Cerebellar nuclear complex (tissue), 1 donor: ENCODE measurements at places on chromosomes 12 and 14.

GRCh38 chr12:105721051-105721825, 390.7 kb downstream of the C12orf75 start:
- DNase-seq: no peak

DNA sequence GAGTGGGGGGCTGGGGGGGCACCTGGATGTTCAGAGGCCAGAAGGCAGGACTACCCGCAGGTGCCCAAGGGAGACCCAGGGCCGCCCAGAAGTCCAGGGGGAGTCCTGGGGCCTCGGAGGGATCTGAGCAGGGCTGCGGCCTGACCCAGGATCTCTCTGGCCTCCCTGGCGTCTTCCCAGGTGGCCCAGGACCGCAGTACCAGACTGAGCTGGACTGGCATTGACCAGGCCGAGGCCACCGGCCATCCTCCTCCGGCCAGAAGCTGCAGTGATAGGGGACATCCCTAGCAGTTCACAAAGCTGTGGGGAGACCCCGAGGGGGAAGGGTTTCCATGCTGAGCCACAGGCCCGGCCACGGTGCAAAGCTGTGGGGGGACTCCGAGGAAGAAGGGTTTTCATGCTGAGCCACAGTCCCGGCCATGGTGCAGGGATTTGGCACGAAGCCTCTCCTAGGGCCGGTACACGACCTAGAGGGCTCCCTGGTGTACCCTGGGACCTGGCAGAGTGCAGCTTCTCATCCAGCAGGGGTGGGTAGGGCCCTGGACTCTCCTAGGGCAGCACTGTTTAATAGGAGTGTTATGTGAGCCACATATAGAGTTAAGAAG, 24.4 kb downstream of the FBRSL1 start:
- DNase-seq: no peak

- DNase-seq: no peak
Observed at GRCh38 chr14:77097006-77097699, 905 bp upstream of the CIPC start.

GRCh38 chr12:26466726-26467125, 271.4 kb downstream of the SSPN start:
- no peak for DNase-seq

- no peak for DNase-seq
Observed at GRCh38 chr12:646442-647384, 16.5 kb downstream of the NINJ2 start.

DNA sequence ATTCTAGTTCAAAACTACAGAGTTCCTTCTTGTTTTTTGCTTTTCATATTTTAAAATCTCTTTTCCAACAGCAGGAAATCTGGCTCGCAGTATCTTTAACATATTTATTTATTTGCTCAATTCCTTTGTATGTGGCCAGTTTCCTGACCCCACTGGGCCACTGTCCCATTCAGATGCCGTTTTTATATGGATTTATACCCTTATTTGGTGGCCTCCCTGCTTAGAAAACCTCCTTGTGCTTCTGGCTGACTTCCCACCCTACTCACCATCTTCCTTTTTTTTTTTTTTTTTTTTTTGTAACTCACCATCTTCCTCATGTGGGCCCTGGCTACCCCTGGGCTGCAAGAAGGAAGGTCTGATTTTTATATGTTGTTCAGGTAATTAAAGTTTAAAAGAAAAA, 53.9 kb downstream of the TTLL5 start:
- no peak for DNase-seq

DNA sequence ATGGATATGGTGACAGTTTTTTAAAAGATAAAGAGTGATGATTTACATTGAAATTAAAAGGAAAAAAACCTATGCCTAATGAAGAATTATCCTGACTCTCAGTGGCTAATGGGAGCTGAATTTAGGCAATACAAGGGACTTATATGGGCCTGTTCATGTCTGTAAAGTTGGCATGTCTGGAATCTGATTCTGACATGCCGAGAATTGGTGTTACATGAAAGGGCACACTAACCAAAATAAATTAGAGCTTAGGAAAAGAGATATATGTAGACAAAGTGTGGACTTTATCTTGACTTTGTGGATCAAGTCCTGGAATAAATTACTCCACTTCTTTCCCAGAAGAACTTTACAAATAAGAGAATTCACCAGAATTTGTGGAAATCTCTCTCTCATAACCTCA, 1.1 kb downstream of the TDG start:
- no peak for DNase-seq

DNA sequence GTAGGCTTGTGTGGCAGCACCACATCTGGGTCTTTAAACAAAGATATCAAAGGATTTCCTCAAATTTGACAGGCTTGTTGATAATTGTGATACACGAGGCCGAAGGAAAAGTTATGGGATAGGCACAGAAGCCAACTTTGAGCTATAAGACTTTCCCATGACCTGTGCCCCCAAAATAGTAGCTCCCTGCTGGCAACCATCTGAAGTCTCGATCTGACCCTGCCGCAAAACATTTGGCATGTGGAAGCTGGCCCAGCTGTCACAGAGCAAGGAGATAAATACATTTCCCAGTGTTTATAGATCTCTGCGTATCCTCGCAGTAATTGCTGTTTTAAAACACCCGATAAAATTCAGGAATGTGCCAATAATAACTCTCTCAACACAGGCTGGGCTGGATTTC, 26.4 kb upstream of the RGS6 start:
- no peak for DNase-seq

DNA sequence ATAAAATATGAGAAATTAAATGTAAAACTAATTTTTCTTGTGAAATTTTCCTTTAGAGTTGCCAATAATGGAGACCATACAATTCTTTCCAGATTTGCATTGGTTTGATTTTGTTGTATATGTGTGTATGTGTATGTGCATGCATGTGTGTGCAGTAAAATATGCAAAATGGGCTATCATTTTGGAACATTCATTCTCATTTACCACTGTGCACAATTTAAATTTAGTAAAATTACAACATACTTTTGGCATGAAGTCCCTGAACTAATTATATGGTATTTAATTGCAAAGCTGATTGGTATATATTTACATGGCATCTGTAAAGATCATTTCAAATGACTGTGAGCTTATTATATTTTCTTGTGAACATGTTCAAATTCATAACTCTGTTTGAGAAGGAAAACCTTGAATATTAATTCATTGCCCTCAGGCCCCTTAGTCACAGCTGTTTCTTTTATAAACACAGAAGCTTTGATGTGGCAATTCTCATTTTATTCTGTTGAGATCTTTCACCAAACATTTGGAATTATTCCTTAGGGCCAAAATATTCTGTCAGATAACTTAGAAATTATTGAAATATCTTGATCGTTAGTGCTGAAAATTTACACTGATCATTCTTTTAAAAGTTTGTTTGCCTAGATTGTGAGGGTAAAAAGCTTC, 17.6 kb downstream of the KERA start:
- no peak for DNase-seq

- no peak for DNase-seq
Observed at GRCh38 chr14:28344381-28344780, 422.2 kb upstream of the FOXG1 start.

- DNase-seq: no peak
Observed at GRCh38 chr14:93716002-93716745, 72.1 kb downstream of the PRIMA1 start.

- DNase-seq: no peak
Observed at GRCh38 chr12:103729499-103729898, 111.5 kb downstream of the NT5DC3 start.

DNA sequence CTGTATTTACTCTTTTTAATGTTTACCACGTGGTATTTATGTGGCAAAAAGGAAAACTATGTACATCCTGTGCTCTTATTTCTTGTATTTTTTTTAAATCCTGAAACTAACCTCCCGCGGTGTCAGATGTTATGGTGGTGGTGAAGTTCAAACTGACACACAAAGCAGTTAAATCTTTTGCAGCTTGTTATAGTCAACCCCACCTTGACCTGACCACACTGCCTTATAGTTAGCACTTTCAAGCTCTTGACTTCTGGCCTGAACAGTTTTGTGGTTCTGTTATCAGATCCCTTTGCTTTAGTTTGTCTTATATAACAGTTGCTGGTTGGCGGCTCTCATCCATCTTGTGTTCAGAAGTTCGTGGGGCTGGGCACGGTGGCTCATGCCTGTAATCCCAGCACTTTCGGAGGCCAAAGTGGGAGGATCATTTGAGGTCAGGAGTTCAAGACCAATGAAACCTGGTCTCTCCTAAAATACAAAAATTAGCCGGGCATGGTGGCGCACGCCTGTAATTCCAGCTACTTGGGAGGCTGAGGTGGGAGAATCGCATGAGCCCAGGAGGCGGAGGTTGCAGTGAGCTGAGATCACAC, 2.1 kb downstream of the UNG start:
- DNase-seq: no peak

GRCh38 chr12:67377541-67377940, 108.4 kb downstream of the CAND1 start:
- no peak for DNase-seq

- DNase-seq: no peak
Observed at GRCh38 chr12:13128291-13128965, 25.0 kb upstream of the GSG1 start.

DNA sequence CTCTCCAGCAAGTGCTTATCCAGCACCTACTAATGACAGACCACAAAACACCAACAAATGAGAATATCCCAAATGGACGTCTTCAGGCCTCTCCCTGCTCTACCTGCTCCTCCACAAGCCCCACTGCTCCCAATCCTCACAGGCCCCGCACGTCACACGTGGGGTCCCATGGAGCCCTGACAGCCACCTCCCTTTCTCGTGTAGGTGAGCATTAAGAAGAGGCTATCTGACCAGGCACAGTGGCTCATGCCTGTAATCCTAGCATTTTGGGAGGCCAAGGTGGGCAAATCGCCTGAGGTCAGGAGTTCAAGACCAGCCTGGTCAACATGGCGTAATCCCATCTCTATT, 5.4 kb downstream of the RIMBP2 start:
- DNase-seq: no peak

GRCh38 chr14:99815696-99816095, 22.5 kb downstream of the EML1 start:
- DNase-seq: no peak

- DNase-seq: no peak
Observed at GRCh38 chr12:15984097-15984800, 73.1 kb downstream of the DERA start.

DNA sequence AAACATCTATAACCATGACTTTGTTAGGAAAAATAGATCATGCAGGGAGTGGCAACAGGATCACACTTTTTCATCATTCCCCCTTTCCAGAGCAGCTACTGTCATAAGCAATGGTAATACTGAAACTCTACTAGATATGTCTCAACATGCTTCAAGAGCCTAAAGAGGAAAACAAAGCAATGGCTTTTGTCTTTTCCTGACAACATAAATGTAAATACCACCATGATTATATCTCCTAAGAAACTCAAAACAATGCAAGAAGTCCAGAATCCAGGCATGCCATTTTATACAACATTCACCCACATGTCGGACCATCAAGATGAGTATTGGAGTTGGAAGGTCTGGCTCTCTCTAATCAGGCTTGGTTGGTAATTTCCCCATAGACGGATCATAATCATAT, 78.7 kb downstream of the KIF21A start:
- no peak for DNase-seq

DNA sequence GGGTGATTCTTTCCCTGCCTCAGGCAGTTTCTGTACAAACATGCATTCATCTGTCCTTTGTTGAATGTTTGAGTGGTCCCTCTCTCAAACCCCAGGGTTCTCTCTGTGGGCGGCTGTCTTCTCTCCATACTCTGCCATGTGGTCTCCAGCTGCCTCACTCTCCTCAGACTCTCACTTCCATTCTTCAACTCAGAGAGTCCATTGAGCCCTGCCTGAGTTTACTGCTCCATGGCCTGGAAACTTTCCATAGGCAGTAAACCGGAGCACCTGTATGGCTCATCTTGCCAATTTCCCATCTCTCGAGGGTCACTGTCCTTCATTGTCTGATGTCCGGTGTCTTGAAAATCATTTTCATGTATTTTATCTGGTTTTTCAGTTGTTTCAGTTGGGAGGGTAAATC, 11.3 kb downstream of the C14orf132 start:
- DNase-seq: no peak

DNA sequence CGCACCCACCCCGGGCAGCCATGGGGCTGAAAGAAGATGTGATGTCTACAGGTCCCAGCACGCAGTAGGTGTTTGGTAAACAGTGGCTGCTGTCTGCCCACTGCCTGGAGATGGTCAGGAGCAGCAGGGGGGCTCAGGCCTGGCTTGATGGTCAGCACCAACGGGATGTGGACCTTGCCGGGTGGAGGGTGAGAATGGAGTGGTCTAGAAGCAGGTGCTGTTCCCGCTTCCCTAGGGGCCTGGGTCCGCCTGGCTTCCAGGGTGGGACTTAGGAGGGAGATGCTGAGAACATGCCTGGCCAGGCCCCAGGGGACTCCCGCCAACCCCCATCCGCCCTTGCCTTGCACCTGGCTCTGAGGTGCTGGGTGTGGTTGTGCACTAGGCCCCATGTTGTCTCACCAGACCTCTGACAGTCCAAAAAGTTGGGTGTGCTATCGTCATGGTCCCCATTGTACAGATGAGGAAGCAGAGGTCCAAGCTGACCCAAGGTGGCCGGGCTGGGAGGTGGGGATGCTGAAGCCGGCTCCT, 12.9 kb downstream of the FAM222A start:
- no peak for DNase-seq

GRCh38 chr12:9345171-9345570, 137.0 kb upstream of the PZP start:
- no peak for DNase-seq

GRCh38 chr12:94694732-94695131, 44.4 kb upstream of the TMCC3 start:
- no peak for DNase-seq

GRCh38 chr12:6092784-6093722, 31.4 kb downstream of the VWF start:
- DNase-seq: no peak

DNA sequence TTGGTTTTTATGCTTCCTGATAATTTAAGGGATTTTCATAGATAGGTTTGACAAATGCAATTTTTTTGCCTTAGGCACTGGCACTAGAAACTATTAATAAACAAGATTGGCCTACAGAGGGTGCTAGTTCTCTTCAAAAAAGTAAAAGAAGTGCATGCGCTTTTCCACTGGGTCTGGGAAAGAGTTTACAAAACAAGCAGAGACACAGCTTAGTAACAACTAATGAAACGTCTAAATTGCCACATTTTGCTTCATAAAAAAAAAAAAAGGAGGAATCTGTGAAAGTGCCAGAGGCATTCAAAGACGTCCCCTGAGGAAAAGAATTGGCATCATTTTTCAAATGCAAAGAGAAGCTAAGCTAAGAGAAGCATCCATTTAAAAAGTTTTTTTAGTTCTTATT, 58.3 kb upstream of the EEA1 start:
- DNase-seq: no peak

DNA sequence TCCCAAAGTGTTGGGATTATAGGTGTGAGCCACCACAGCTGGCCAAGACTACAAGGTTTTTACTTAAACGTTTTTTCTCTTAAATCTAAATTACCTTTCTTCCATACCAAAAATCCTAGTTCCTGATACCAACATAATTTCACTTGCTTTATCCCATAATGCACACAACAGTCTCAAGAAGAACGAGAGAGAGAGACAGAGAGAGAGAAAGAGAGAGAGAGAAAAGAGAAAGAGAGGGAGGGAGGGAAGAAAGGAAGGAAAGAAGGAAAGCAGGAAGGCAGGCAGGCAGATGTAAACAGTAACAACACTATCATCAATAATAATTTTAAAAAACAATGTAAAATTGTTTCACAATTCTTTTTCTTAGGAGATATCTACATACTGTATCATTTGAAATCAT, 118.4 kb downstream of the BTG1 start:
- no peak for DNase-seq
